Uterine smooth muscle cell (primary cell): ENCODE measurements at places on chromosomes 2 and 18. TPM values are rescaled to one million over a fixed set of nuclear protein-coding genes. Genes with fewer than 3 reads are reported as not detected.

Gene CDH2
- 46.3 and 107 TPM in 2 replicates for total RNA-seq

Gene SUPT7L
- 18.5 and 22.0 TPM in 2 replicates for total RNA-seq

Gene CD207
- not detected in 2 replicates for total RNA-seq

Gene VAMP5
- 26.0 and 27.1 TPM in 2 replicates for total RNA-seq

Gene PLB1
- total RNA-seq = 1.9 and 3.1 TPM in 2 replicates

Gene DTNA
- 12.5 and 17.2 TPM in 2 replicates for total RNA-seq

Gene DLX2
- total RNA-seq = under 0.01 TPM in 1 of 2 replicates, not detected in the other

Gene NTSR2
- not detected in 2 replicates for total RNA-seq

Gene EVX2
- total RNA-seq = under 0.01 and 0.11 TPM in 2 replicates

Gene KLF7
- 22.9 and 23.0 TPM in 2 replicates for total RNA-seq

Gene RUFY4
- not detected in 2 replicates for total RNA-seq
